ENCODE measurements at places on chromosomes 7 and 10. TPM values are rescaled to one million over a fixed set of nuclear protein-coding genes. Genes with fewer than 3 reads are reported as not detected.

IGF2BP3 gene
- total RNA-seq = 17.9 TPM

GIMAP1 gene
- 0.26 TPM for total RNA-seq

RPEL1 gene
- total RNA-seq = not detected

CCDC201 gene
- not detected for total RNA-seq

OR6V1 gene
- total RNA-seq = not detected

PKD2L1 gene
- total RNA-seq = not detected

HMX3 gene
- not detected for total RNA-seq

OR2A42 gene
- total RNA-seq = 0.06 TPM

All from aortic smooth muscle cell (primary cell).